Activated naive CD8-positive, alpha-beta T cell treated with anti-CD3 and anti-CD28 coated beads, Interleukin-2, amount 50 U/mL, for 24 hours (primary cell): ENCODE measurements at places on chromosomes 7 and 10.

- no peak for DNase-seq
These were observed 96.0 kb downstream of the GSAP start for GRCh38 chr7:77320137-77320536.

GRCh38 chr7:68576366-68576765 lies 1021.9 kb upstream of the AUTS2 start:
- DNase-seq = no peak

- no peak for DNase-seq
These were observed 175.8 kb upstream of the PRKCQ start for GRCh38 chr10:6755781-6756460.

DNA sequence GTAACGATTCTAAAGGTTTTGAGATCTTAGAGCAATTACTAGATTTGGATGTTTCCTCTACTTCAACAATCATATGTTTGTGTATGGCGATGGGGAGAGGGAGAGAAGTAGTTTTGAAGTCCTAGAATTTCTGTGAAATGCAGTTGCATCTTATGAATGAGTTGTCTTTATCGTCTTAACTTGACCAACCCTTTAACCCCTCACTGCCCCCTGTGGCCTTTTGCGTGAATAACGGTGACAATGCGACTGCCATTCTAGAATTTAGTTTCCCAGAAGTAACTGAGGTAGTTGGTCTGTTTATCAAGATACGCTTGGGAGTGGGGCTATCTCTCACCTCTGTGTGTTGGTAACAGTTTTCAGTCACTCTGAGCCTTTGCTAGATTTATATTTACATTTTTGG lies 204.6 kb downstream of the HDAC9 start:
- DNase-seq = no peak

- peak; percentile 30 for DNase-seq
These were observed 11.4 kb upstream of the SCART1 start for GRCh38 chr10:133442191-133442966.

GRCh38 chr7:39461263-39461820 lies 104.9 kb upstream of the YAE1 start:
- DNase-seq = no peak

- no peak for DNase-seq
These were observed 152.7 kb upstream of the GLI3 start for GRCh38 chr7:42389697-42390096.

GRCh38 chr7:158963771-158964241 lies 107.4 kb downstream of the DYNC2I1 start:
- no peak for DNase-seq

GRCh38 chr7:99229234-99229633 lies 21.3 kb upstream of the KPNA7 start:
- DNase-seq = no peak

- DNase-seq = no peak
These were observed 185.8 kb upstream of the SMIM30 start for GRCh38 chr7:113304104-113304503.

DNA sequence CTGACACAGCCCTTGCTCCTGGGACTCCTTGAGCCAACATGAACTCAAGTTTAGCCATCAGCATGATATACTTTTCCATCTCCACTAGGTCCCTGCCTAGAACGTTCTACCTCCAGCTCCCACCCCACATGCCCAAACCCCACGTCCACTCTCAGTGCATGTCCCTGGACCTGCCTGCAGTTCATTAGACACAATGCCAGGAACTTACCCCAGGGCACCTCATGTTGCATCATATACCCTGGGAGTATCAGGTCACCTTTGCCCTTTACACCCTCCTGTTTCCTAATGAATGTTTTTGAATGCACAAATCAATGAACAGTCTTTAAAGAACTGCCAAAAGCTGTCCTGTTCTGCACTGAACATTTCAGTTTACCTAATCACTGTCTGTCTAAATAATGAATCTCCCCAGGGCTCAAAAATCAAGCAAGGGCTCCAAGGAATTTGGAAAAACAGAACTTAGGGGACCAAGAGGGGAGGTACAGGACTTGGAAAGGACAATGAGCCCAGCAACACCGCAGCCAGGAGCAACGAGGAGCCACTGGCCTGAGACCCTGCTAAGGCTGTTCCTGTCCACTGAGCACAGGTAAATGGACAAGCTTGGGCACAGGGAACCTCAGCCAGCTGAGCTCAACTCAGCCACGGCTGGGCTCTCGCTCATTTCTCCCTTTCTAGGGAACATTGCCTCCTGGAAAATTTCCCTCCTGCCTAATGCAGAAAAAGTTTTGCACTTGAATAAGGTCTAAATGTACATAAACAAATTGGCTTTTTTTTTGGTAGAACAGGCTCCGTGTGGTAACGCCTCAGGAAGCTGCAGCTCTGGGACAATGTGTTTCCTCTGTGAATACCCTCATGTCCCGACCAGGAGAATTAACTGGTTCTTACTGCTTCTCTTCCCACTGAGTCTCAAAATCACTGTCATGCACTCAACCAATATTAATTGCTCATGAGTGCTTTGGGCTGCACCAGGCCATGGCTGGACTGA lies 7.4 kb downstream of the MAT1A start:
- no peak for DNase-seq

DNA sequence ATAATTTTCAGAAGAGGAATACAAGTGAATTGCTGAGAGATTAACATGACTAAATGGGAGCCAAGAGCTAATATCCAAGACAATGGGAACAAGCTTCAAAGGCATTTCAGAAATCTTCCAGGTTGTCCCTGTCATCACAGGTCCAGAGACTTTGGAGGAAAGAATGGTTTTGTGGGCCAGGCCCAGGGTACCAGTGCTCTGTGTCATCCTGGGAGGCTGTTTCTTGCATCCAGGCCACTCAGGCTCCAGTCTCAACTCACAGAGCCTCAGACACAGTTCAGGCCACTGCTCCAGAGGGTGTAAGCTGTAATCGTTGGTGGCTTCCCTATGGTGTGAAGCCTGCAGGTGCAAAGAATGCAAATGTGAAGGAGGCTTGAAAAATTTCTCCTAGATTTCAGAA lies 170.4 kb upstream of the NRG3 start:
- DNase-seq = no peak
